ENCODE measurements at places on chromosomes 11 and 22.

GRCh38 chr22:49324527-49325491 lies 502.9 kb downstream of the BRD1 start:
- no peak for DNase-seq

DNA sequence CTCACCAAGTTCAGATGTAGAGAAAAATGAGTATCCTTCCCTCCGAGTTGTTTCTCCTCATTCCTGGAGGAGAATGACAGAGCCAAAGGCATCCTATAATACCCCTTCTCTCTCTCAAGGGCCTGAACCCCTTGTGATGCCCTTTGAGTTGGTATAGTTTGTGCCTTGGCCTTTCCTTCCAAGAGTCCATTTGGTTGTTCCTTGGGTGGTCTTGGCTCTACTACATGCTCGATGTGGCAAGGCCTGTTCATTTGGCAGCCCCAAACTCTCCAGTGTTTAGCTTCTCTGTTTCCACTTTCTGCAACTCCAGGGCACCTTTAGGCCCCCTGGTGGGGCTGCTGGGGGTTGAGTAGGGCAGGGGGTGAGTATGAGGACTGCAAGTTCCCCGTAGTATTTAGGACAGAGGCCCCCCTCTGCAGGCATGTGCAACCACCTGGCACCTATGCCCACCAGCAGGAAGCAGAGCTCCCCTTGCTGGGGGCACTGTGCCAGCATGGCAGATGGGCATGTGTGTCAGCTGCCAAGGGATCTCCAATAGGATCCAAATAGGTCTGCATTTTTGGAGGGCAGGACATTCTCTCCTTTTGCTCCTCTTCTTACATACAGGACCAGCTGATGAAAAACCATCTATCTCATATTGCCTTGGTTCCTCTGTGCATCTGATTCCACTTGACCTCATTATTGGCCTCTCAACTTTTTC lies 217.2 kb upstream of the CADM1 start:
- DNase-seq, result no peak

- DNase-seq, result no peak
Observed at GRCh38 chr22:36469094-36469710, 12.2 kb downstream of the TXN2 start.

- no peak for DNase-seq
Observed at GRCh38 chr11:85355921-85356320, 271.2 kb downstream of the DLG2 start.

DNA sequence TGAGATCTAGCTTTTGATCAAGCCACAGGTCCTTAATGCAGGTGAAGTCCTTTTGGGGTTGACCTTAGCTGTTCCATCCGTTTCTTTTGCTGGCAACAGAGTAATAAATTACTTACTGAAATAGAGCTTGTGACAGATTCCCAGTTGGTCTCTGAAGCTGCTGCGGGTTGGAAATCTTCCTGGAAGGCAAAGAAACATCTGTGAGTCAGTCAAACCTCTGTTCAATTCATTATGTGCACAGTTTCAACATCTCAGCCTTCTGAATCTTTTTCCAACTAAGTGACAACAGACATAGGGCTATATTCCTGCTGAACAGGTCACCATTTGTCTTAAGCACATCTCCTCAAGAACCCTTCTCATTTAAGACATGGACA lies 88.9 kb upstream of the DDI1 start:
- no peak for DNase-seq
